AG08396 (cell line): ENCODE measurements at places on chromosomes 2 and 18.
A peak's percentile ranks its signal among the peaks of the same experiment; 100 is the strongest.

GRCh38 chr2:230178546-230179485, 41.0 kb downstream of the SP110 start:
- DNase-seq = no peak

DNA sequence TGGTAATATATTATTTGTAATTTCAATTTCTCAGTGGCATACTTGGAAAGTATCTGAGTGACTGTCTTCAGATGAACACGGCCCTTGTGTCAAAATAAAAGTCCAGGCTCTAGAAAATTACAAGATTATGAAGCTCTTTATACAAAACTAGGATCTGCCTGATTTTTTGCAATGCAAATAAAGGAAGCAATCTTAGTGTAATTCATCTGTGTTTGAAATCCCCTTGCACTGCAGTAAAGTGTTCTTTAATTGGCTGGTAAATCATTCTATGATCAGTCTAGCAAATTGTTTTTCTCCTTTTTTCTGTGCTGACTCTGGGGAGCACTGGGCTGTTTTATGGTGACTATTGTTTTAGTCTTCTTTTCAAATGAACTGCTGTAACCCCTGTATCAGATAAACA, 1039.0 kb downstream of the SOCS6 start:
- DNase-seq = no peak

GRCh38 chr18:25192065-25192464, 159.9 kb downstream of the ZNF521 start:
- DNase-seq = no peak

GRCh38 chr18:35841283-35841682, 131.2 kb upstream of the RMP24 start:
- DNase-seq = no peak

GRCh38 chr18:5475267-5475666, 68.5 kb downstream of the EPB41L3 start:
- DNase-seq = no peak

GRCh38 chr18:52815651-52816050, 475.7 kb downstream of the DCC start:
- no peak for DNase-seq

DNA sequence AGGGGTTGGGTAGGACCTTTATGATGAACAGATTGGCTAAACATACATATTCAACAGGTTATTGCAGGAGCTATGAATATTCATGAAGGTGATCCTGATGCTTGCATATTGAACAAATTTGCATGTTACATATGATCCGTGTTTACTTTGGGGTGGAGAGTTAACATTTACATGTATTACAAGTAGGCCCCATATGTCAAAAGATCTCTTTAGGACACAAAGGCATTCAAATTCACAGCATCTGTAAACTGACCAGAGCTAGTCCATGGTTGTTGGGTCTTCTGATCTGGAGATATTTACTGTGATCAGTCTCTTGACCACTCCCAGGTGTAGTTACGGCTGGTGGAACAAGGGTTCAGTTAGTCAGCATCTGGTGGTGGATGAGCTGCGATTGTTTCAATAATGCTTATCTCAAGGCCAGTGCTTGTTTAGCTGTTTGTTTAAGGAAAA, 80.4 kb downstream of the PMAIP1 start:
- no peak for DNase-seq

GRCh38 chr2:200302940-200303727, 3.4 kb upstream of the SPATS2L start:
- peak; percentile 16 for DNase-seq

DNA sequence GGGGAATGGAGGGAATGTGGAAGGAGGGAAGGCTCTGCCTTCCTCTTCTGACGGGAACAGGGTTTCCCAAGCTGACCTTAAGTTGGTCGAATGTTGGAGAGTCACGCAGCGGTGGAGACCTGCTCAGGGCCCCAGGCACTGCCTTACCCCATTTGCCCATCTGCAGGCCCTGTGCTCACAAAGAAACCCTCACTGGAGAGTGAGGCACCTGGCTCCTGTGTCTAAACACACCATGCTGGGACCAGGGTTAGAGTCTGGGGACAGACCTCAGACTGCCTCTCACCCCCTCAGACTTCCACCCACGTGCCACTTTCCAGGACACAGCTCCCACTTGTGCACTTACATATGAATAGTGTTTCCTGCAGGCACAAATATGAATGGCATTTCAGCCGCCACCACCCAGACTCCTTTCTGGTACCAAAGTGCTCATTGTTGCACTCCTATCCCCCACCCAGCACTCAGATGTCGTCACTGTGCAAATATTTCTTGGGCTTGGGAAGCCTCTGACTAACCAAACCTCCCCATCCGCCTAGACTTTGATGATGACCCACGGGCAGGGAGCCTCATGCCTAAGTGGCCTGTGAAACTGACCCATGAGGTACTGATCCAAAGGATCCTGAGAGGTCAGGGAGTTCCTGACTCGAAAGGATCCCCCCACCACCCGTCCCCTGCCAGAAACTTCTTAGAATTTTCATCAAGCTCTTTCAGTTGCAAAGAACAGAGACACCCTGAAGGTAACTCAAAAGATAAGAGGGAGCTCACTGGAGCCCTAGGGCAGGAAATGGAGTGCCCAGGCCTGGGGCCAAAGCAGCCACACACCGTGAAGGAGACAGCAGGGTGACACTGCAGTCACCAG, 78.3 kb downstream of the STPG4 start:
- peak; percentile 95 for DNase-seq

- no peak for DNase-seq
Measured at GRCh38 chr2:240819126-240819857, 727 bp downstream of the KIF1A start.

DNA sequence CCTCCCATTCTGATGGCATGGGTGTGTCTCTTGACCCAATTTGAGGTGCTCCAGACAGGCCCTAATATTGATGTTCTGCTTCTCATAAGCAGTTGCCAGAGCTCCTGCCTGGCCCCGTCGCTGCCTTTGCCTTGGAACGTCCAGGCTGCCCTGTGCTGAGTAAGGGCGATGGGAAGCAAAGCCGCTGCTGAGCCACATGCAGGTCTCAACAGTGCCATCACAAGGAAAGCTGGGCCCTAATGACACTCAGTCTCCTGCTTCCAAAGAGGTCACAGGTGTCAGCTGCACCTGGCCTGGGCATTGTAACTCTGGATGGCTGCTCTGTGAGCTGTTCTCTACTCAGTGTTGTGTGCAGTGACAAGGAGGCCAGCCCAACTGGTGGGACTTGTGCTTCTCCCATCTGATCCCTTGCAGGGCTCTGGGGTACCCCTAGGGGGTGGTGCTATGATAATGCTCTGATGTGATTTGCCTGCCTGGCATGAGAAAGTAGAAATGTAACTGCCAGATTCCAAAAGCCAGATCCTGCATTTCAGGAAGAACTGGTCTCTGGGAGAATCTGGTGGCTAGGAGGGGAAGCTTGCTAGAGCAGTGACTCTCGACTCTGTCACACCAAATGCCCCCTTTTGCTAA, 8.7 kb downstream of the TTC39C start:
- DNase-seq = no peak

DNA sequence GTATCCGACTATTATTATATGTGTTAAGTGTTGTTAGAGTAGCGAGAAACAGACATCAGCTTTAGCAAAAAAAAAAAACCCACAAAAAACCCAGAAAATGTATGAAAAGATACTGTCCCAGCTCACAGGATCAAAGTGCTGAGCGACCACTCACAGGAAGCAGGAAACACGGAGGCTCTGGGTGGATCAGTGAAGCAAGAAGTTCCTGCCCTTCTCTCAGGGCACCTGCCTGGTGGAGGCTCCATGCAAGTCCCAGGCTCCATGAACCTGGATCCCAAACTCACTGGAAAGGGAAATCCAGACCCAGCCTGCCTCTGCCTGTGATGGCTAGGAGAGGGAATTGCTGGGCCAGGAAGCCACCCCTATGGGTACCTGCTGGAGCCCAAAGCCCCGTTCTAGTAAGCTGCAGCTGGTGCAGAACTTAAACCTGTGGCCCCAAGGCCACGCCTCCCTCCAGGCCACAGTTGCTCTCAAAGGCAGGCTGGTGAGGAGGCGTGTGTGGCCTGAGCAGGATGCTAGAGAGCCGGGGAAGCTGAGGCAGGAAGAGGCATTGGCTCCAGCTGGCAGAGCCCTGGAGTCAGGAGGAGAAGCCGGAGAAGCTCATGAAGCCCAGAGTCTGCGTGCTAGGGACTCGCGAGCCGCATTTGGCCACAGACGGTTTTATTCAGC, 63.5 kb upstream of the TAF1B start:
- DNase-seq = no peak

GRCh38 chr2:157150747-157151146, 106.8 kb upstream of the GALNT5 start:
- DNase-seq = peak; percentile 27

GRCh38 chr2:123061534-123061933, 963.6 kb upstream of the CNTNAP5 start:
- DNase-seq = no peak
